Urinary bladder (tissue), 4 donors: ENCODE measurements at places on chromosomes 1 and 21. TPM values are rescaled to one million over a fixed set of nuclear protein-coding genes. Genes with fewer than 3 reads are reported as not detected.

IFI44L gene
- total RNA-seq, result 40.6 TPM

MAP3K21 gene
- 2.6 TPM for total RNA-seq

- no peak for DNase-seq
These were observed 250.3 kb upstream of the SGIP1 start for GRCh38 chr1:66283622-66284041.

- DNase-seq, result no peak
These were observed 46.1 kb upstream of the ABCG1 start for GRCh38 chr21:42172596-42173483.

ERICH3 gene
- total RNA-seq, result 0.79 TPM

ASTN1 gene
- 6.3 TPM for total RNA-seq

DNA sequence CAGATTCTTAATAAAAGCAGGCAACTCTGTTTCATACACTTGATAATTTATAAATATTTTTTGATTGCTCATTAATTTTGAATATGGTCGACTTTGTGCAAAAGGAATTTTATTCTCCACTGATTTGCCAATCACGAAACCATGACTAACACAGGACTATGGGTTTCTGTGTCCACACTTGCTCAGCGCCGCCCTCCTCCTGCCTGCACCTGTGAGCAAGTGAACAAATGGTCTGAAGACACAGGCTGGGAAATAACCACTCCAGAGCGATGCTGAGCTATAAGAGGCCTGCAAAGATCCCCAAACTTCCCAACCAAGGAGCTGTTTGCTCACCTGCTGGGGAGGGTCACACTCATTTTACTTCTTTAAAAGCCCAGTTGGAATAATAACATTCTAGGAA is 19.6 kb downstream of the ABCB10 start:
- DNase-seq, result no peak

ASPM gene
- total RNA-seq, result 48.5 TPM

S100A3 gene
- total RNA-seq, result not detected

CHRM3 gene
- total RNA-seq, result 58.5 TPM

FAM167B gene
- total RNA-seq, result 2.5 TPM

DNA sequence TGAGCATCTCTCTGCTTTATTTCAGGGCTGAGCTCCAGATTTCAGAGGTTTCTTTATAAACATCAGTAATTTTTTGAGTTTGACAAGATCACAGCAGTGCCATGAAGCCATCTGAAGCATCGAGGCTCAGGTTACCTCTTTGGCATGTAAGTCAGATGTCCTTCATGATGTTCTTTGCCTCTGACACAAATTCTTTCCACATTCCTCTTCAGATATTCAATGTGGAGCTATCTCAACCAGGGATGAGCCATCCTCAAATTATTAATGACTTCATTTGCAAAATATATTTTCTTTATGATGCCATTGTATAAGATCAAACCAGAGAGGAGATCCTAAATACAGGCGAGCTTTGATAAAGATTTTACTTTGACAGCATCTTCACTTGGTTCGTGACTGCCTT is 256.7 kb downstream of the COL11A1 start:
- DNase-seq, result no peak

LRIF1 gene
- total RNA-seq, result 10.6 TPM
